ENCODE measurements at places on chromosomes 2 and 18. TPM values are rescaled to one million over a fixed set of nuclear protein-coding genes. Genes with fewer than 3 reads are reported as not detected.

NYAP2 gene
- total RNA-seq = 0.15 TPM

PIGN gene
- total RNA-seq = 13.0 TPM

GRCh38 chr2:215794829-215795546, 218.4 kb downstream of the MREG start:
- no peak for ATAC-seq

DNA sequence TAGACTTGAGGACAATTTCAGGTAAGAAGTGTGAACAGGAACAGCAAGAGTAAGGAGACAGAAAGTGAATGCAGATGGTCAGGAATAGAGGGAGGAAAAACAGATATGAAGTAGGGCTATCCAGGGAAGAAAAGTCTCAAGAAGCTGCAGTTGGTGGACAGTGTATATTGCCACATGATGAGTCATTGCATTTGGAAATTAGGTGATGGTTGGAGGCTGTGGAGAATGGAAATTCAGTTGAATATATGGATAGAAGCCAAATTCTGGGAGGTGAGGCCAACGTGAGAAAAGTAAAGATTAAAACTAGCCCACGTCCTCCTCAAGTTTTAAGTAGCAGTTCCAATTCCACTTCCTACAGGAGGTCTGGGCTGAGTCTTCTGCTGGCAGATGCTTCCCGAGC, 158.4 kb downstream of the UBE2E3 start:
- no peak for ATAC-seq

DNA sequence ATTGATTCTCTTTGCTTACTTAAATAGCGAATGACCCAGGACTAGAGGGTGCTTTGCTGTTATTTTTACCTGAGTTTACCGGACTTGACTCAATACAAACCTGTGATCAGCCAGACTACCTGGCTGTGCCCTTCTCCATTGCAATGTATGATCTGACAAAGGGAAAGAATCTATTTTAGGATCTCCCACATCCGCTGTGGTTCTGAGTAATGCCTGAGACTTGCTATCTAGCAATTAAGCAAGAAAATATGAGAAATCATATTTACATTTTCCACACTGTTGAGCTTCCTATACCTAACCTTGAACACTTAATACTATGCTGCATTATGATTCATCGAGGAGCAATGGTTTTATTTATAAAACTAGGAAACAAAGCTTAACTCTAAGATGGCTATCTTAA, 215.2 kb downstream of the RAD51AP2 start:
- ATAC-seq = no peak

GRCh38 chr2:170396799-170397459, 219.0 kb downstream of the MYO3B start:
- ATAC-seq = peak; percentile 26

GRCh38 chr2:196160946-196161345, 10.4 kb downstream of the STK17B start:
- ATAC-seq = no peak

DNA sequence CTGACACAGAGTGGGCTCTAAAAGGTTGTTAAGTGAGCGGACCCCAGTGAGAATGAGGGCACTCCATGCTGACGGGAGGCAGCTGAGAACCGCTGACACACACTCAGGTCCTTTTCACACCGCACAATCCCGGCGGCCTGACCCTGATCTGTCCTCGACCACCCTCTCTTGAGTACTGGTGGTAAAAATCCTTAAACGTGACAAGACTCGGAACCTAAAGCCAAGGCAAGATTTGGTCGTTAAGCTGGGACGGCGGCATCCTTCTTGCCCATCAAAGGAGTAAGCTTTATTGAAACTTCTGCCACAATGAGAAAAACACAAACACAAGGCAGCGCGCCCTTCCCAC, 569 bp downstream of the TMX3 start:
- ATAC-seq = peak; percentile 34

DNA sequence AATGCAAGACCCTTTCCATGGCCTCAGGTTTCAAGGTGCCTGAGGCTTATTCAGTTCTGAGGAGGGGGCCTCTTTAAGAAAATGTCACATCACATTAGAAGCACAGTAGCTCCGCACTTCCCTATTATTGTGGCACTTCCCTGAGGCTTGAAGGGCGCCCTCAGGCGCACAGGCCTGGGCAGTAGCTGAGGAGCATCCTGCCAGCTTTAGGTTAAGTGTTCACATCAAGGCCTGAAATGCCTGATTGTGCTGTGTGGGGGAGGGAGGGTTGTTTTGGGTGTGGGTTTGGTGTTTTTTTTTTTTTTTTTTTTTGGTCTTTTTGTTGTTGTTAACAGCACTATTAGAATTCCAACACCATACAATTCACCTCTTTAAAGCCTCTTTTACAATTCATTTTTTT, 107.9 kb downstream of the CABLES1 start:
- ATAC-seq = no peak

DNA sequence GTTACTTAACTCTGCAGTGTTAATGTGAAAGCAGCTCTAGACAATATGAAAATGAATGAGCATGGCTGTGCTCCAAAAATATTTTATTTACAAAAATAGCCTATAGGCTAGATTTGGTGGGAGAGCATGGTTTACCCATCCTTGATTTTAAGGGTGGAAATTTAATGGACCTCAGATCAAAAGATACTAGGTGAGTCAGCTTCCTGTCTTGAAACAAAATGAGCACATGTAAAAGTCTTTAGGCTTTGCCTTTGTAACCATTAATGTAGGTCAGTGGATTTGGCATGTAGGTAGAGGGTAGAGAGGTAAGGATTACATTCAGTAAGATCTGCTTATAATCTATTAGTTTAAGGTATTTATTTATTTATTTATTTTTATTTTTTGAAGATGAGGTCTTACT, 72.7 kb downstream of the GREB1L start:
- ATAC-seq = no peak

DNA sequence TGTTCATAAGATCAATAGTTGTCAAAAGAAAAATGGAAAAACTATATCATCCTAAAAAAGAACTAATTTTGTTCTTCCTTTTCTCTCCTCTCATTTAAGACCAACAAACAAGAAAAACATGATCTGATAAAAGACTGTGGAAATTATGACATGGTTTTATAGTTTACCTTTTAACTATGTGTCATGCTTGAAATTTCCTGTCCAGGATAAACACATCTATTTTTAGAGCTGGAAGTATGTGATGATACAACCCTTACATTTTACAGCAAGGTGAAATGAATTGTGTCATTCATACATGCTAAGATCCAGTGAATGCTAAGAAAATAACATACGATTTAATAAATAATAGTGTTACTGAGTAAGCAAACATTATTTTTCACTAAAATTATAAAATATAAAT, 89.9 kb downstream of the GULP1 start:
- ATAC-seq = no peak

GRCh38 chr2:176001281-176001915, 669 bp downstream of the LNPK start:
- peak; percentile 46 for ATAC-seq

- ATAC-seq = peak; percentile 36
Measured at GRCh38 chr2:15889442-15890123, 50.8 kb upstream of the MYCN start.

DNA sequence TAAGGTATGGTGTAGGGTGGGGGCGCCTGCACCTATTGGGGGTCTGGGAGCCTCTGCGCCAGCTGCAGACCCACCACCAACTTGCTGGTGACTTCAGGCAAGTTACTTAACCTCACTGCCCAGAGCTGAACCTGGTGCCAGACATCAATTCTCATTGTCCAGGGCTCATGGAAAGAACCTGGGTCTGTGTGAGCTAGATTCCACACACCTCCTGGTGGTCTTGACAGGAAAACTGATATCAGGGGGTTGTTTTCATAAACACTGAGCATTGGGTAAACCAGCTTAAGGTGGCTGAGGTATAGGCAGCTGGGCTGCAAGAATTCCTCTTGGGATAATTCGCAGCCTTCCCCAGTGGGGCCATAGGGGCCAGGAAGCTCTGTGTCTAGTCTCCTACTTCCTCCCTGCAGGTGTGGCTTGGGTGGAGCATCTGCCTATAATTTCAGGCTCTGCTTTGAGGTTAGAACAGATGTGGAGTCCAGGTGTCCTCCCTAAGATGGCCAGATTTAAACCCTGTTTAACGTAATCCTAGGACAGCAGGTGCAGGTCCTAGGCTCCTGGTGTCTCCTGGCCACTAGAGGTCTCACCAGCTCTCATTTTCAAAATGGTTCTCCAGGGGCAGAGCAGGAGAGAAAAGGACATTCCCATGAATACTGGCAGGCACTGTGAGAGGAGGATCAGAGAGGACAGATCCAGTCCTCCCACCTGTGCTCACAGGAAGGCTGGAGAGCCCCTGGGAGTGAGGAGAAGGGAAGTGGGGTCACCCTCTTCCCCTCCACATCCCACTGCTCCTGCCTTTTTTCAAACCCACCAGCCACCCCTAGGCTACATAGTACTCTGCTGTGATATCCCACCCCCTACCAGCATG, 100.4 kb upstream of the SMAD2 start:
- ATAC-seq = peak; percentile 92

DNA sequence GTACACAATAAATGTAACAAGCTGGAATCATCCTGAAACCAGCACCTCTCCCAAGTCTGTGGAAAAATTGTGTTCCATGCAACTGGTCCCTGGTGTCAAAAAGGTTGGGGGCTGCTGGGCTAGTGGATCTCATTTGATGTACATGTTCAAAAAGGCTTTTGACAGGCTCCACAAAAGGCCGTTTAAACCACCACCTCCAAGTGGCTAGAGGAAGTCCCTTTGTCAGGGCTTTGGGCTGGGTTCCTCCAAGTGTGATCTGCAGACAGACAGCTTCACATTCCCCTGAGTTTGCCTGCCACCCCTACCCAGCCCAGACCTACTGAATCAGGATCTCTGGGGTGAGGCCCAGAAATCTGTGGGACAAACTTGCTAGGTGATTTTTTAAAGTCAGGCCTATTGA, 84.7 kb downstream of the TGFA start:
- ATAC-seq = no peak

- ATAC-seq = no peak
Measured at GRCh38 chr2:226338825-226339224, 460.8 kb downstream of the IRS1 start.

PLCD4 gene
- total RNA-seq = 14.7 TPM

GRCh38 chr18:41265047-41265446, 690.0 kb upstream of the PIK3C3 start:
- no peak for ATAC-seq

DNA sequence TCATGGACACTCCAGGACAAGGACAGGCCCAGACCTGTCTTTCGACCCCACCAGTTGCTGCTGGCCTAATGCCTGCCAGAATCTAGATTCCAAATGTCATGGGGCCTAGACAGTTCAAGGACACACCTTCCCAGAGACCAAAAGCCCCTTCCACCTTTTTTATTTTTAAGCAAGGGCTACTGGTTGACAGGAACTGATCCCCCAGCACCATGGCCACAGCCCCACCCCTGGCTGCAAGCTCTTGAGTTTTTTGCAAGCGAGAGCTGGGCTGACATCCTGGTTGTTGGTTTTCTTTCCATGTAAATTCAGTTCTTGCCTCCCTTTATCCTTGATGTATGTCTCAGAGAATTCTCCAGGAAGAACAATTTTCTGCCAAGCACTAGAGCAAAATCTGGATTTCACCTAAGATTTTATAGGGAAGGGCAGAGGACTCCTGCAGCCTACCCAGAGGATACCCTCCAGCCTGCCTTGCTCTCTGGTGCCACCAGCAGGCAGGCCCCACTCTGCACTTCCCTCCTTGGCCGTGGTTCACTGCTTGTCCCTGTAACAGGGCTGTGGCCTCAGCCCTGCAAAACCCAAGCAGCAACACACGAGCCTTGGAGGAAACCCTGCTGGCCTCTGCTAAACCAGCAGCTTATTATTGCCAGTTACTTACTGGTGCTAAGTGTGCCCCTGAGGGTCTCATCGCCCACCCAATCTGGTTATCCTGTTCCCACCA, 97.7 kb downstream of the TWIST2 start:
- ATAC-seq = peak; percentile 35

SULT1C2 gene
- total RNA-seq = 0.21 TPM

All from motor neuron (in vitro differentiated cells).